Stimulated activated CD8-positive, alpha-beta memory T cell treated with anti-CD3 and anti-CD28 coated beads, Interleukin-4, amount 100 ng/mL, for 24 hours (primary cell): ENCODE measurements at places on chromosomes 5 and 9.

- DNase-seq: no peak
Measured at GRCh38 chr5:77231471-77232138, 21.1 kb downstream of the PDE8B start.

DNA sequence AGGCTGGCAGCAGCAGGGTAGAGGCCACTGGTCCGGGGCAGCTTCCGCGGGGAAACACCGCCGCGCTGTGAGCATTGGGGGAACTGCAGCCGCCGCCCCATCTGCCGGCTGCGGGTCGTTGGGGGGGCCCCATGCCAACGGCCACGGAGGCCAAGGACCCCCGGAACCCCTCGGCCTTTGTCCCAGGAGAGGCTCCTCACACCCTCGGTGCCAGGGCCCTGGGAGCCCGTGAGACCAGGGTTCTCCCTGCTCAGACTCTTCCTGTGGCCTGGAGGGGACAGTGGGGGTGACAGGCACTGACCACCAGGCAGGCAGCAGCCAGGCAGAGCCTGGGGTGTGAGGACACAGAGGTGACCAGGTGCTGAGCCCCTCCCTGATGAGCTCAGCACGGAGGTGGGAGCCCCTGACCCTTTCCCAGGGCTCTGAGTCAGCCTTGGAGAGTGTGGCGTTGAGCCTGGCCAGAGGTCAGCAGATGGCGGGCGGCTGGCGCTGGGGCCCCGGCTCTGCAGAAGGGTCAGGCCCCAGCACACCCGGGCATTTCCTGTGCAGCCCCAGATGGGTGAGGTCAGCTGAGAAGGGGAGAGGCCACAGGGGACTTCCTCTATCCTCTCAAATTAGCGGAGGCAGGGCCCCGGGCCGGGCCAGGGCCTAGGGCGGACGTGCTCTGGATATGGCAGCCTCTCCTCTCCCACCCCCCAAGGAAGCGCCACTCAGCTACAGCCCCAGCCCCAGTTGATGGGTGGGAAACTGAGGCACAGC lies 17.9 kb upstream of the EGFL7 start:
- DNase-seq: peak; percentile 66

DNA sequence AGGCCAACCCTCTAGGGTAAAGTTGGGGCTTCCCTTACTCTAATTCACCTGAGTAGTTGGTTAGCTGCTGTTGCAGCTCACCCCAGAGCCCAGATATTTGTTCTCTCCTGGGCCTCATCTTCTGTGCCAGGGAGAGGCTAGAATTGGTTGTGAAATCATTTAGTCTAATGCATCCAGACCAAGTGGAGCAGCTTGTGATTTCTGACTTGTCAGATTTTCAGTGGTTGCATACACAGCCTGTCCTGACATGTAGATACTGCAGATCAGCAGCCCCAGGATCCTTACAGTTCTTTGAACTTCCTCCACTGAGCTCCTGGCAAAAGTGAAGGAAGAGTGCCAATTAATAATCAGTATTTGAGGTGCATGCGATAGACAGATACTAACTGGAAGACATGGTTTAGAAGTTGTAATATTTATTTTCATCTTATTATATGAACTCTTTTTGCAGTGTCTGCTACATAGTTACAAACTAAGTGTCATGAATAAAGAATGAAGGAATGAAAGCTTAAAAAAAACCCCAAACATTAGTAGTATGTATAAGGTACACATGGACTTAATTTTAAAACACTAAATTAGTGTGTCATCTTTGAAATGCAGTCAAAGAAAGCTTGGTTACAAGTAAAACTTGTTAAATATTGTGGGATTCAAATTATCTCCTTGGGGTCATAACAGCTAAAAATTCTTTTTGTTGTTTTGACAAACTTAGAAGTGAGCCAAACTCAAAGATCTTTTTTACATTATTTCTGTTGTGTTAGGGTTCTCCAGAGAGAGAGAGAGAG lies 128.5 kb downstream of the VPS13A start:
- no peak for DNase-seq

DNA sequence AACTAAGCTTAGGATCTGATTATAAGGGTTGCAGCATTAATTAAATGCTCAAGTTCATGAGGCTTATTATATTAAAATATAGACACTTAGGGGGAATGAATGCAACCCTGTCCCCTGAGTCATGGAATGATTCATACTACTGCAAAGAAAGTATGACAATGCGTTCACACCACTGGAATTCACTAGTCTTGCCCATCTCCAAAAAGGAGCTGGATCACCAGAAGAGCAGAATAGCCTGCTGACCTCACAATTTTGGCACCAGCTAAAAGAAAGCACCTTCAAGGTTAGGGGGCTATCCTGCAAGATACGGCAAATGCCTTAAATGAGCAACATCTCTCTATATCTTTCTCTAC lies 32.0 kb upstream of the TMED7 start:
- DNase-seq: no peak

DNA sequence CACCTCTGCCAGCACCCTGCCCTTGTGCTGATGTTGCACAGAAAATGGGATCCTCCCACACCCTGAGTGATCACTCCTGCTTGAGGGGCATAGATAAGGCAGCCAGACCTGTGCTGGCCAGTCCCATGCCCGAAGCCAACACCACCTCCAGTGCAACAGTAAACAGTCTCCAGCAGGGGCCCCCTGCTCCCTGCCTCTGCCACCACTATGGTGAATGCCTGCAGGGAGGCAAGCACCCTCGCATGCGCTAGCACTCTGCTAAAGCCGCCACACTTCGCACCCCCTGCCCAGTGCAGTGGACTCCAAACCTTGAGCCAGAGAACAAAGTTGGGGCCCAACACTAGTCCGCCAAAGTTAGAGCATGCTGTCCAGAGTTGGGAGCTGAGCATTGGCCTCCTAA lies 118.7 kb downstream of the PJA2 start:
- DNase-seq: no peak

GRCh38 chr5:144281784-144282183 lies 111.1 kb downstream of the KCTD16 start:
- no peak for DNase-seq

DNA sequence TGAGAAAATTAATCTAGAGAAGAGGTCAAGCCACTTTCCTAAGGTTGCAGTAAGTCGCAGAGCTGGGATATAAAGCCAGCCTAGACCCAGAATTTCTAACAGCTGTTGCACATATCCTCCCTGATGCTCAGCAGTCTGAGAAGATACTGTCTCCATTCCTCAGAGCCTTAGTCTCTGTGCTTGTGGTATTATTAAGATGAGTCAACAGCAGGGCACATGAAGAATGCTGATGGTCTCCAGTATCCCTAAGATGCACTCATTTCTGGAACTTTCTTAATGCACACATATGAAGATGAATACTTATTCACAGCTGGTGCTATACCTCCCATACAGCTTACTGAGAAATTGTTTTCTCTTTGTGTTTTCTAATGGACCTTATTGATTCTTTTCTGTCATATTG lies 32.5 kb downstream of the SGCD start:
- DNase-seq: no peak

- no peak for DNase-seq
Measured at GRCh38 chr9:134570151-134570621, 71.4 kb upstream of the COL5A1 start.

GRCh38 chr5:14487897-14488570 lies 93.6 kb upstream of the OTULINL start:
- no peak for DNase-seq

- no peak for DNase-seq
Measured at GRCh38 chr5:164708831-164709230, 1203.4 kb downstream of the MAT2B start.

DNA sequence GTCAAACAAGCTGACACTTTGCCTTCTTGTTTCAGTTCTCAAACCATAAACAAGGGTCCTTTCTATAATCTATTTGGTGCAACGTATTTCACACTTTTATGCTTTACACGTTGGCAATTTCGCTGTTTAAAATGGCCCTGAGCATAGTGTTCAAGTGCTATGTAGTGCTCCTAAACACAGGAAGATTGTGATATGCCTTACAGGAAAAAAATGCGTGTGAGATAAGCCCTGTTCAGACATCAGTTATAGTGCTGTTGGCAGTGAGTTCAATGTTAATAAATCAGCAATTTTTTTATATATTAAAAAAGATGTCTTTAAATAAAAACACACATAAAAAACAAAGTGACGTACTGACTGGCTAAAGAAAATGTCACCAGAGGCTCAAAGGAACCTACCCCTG lies 23.9 kb downstream of the CLINT1 start:
- no peak for DNase-seq

GRCh38 chr5:32710550-32711361 lies at the start of gene NPR3:
NPR3 (plus strand) TSS chr5:32711321; CDS start chr5:32711777, 456 bp downstream.
- DNase-seq: no peak

DNA sequence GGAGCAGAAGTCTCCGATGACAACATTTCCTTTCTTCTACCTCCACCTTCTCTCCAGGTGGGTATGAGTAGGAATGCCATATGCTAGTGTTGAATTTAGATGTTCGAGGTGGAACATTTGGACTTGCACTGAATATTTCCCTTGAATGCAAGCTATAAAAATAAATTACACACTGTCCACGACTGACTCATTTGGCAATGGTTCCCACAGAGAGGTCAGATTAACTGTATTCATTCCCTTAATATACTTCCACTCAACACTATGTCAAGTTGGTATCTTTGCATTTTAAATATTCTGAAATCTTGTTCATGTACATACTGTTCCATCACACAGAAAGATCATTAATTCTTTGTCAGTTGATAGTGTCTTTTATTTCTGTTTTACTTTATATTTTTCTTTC lies 222.6 kb upstream of the PIK3R1 start:
- no peak for DNase-seq

DNA sequence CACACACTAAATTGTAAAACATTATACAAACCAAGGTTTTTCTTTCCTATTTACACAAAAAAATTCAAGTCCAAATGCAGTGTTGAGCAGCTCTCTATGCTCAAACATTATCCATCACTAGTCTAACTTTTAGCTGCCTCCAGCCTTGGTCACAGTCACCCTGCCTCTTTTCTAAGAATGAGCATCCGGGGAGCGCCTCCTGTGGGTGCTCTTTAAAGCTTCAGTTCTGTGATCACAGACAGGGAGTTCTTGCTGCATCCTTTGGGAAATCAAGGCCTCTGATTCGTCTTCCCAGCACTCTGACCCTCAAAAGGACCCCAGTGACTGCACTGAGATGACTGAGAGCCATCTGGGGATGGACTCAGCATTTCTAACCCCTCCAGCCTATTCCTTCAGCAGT lies 289.6 kb downstream of the SEC61B start:
- DNase-seq: no peak

GRCh38 chr5:146221234-146221633 lies 17.8 kb downstream of the RBM27 start:
- no peak for DNase-seq

- DNase-seq: no peak
Measured at GRCh38 chr9:81621785-81622259, 67.5 kb downstream of the TLE1 start.

- DNase-seq: no peak
Measured at GRCh38 chr5:149487672-149488071, 63.6 kb downstream of the CSNK1A1 start.

GRCh38 chr5:99033014-99033900 lies 104.5 kb upstream of the CHD1 start:
- DNase-seq: no peak

DNA sequence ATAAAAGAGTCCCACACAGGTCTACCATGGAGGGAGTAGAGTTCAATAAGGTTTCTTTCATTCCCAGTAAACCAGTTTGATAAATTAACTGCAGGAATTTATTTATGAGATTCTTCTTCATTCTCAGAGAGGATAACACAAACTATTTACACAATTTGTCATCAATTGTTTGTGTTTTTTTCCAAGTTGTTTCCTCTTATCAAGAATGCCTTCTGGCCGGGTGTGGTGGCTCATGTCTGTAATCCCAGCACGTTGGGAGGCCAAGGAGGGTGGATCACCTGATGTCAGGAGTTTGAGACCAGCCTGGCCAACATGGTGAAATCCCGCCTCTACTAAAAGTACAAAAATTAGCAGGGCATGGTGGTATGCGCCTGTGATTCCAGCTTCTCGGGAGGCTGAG lies 216.7 kb downstream of the MLLT3 start:
- no peak for DNase-seq

DNA sequence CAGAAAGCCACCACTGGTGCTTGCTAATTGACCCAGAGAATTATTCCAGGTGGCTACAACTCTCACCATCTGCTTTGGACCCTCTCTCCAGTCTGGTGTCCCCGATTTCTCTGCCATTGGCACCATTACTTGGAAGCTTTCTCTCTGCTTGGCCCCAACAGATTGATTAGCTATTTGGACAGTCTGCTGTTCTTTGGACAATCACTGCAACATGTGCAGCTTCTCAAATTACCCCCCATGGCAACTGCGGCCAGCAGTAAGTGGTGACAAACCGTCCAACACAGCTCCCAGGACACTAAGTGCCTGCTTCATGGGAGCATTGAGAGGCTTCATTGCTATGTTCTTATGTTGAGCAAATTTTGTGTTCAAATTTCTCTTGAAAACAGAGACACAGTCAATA lies 309.8 kb downstream of the TAF11L14 start:
- no peak for DNase-seq

- no peak for DNase-seq
Measured at GRCh38 chr5:114339108-114339507, 22.8 kb upstream of the KCNN2 start.

- DNase-seq: no peak
Measured at GRCh38 chr9:82539146-82539545, 523.8 kb downstream of the RASEF start.

DNA sequence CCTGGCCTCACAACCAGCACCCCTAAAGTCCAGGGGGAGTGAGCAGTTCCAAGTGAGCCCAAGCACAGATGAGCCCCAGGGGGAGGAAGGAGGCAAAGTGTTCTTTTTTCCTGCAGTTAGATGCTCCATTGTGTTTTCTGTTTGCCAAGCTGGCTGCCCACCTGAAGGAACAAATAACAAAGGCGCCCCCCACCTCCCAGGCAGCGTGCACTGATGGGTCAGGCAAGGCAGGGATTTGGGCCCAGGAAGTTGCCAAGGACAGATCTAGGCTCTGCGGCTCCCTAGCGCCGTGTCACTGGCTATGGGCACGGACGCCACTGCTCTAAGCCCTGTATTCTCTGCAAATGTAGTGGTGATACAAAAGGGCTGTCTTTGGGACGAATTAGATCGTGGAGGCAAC lies 21.8 kb downstream of the FGF1 start:
- no peak for DNase-seq

GRCh38 chr5:318341-318897 lies 3.1 kb upstream of the AHRR start:
- no peak for DNase-seq

- DNase-seq: no peak
Measured at GRCh38 chr5:91487420-91487819, 104.3 kb upstream of the ARRDC3 start.

- no peak for DNase-seq
Measured at GRCh38 chr5:101915554-101915953, 380.5 kb downstream of the SLCO4C1 start.

GRCh38 chr9:78049484-78049883 lies 17.9 kb upstream of the GNAQ start:
- DNase-seq: no peak

GRCh38 chr5:108380531-108381349 lies 1.2 kb downstream of the FBXL17 start:
- peak; percentile 43 for DNase-seq

- DNase-seq: no peak
Measured at GRCh38 chr9:108209132-108209685, 646.6 kb downstream of the ACTL7B start.

GRCh38 chr9:99172124-99173091 lies 49.3 kb downstream of the ALG2 start:
- no peak for DNase-seq
